Epithelial cell of prostate (primary cell): ENCODE measurements at places on chromosomes 7 and 10.

- no peak for DNase-seq
These were observed 2.0 kb upstream of the PURB start for GRCh38 chr7:44887293-44887692.

- DNase-seq, result no peak
These were observed 14.7 kb downstream of the SEC24C start for GRCh38 chr10:73758704-73759511.

DNA sequence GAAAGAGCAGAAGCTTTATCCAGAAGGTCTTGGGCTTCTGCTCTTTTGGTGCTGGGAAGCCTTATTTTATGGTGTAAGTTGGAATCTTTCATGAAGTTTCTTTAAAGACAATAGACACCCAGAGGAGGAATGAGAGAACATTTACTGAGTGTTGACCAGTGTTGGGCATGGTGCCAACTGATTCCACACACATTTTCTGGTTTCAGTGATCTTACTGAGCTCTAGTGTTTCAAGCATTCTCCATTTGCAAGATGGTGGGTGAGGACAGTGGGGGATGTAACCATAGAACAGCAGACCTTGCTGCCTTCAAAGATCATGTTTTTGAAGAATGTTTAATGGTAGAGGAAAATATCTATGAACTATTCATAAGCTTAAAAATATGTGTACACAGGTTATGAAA, 114.6 kb downstream of the LRMDA start:
- no peak for DNase-seq

- no peak for DNase-seq
These were observed 32.5 kb downstream of the CDCA7L start for GRCh38 chr7:21912931-21913780.

GRCh38 chr10:68989317-68989990, 851 bp downstream of the KIFBP start:
- DNase-seq, result no peak

DNA sequence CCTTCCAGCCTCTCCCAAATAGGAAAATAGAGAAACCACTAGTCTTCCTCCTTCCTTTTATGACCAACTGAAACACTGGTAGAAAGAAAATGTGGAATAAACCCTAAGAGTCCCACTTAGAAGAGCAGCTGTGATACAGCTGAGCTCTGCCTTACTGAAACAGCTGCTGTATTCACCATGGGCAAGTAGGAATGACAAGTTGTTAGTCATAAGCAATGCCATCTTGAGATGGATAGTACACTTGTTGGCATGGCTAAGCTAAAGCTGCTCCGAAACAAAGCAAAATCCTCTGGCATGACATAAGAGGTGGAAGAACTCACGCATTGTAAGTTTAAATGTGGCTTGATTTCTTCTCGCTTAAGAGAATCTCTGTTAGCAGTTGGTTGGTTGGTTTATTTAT, 48.3 kb upstream of the TMEM236 start:
- DNase-seq, result no peak

GRCh38 chr10:120403109-120403508, 53.9 kb upstream of the PLPP4 start:
- DNase-seq, result no peak

- DNase-seq, result no peak
These were observed 12.7 kb downstream of the TMEM120A start for GRCh38 chr7:75981453-75982305.

DNA sequence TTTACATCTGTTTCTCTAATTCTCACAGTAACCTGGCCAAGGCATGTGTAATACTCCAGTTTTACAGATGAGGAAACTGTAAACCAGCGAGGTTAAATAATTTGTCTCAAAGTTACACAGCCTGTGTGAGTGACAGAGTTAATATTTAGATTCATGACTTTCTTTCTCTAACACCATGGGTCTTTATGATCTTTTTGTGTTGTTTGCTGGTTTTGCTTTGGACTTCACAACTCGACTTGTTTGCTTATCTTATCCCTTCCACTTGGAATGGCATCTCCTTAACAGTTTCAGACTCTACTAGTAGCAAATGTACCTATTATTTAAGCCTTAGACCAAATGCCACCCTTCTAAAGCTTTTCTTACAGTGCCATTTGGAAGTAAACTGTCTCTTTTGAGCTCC, 34.4 kb downstream of the MXI1 start:
- no peak for DNase-seq

- no peak for DNase-seq
These were observed 125.8 kb upstream of the UNC5B start for GRCh38 chr10:71086439-71087080.

GRCh38 chr10:4315551-4315950, 510.5 kb upstream of the AKR1E2 start:
- no peak for DNase-seq

- DNase-seq, result no peak
These were observed 1.4 kb downstream of the PLPP4 start for GRCh38 chr10:120458432-120458831.

GRCh38 chr10:5741276-5741675, 56.6 kb downstream of the TASOR2 start:
- no peak for DNase-seq

- no peak for DNase-seq
These were observed 668.5 kb upstream of the AUTS2 start for GRCh38 chr7:68929781-68930261.

- DNase-seq, result no peak
These were observed 164.3 kb upstream of the PODXL start for GRCh38 chr7:131720703-131721102.

- no peak for DNase-seq
These were observed at the start of gene ACTL6B for GRCh38 chr7:100655908-100656674. Gene ACTL6B, minus strand, starts transcription at chr7:100656448. Its CDS starts 94 bp downstream, at chr7:100656354.
